GM06990 (cell line): ENCODE measurements at places on chromosomes 6 and 20.
A peak's percentile ranks its signal among the peaks of the same experiment; 100 is the strongest.

- DNase-seq: no peak
Measured at GRCh38 chr20:36214684-36215256, 21.5 kb upstream of the AAR2 start.

- DNase-seq: no peak
Measured at GRCh38 chr6:150940941-150941340, 75.4 kb downstream of the MTHFD1L start.

DNA sequence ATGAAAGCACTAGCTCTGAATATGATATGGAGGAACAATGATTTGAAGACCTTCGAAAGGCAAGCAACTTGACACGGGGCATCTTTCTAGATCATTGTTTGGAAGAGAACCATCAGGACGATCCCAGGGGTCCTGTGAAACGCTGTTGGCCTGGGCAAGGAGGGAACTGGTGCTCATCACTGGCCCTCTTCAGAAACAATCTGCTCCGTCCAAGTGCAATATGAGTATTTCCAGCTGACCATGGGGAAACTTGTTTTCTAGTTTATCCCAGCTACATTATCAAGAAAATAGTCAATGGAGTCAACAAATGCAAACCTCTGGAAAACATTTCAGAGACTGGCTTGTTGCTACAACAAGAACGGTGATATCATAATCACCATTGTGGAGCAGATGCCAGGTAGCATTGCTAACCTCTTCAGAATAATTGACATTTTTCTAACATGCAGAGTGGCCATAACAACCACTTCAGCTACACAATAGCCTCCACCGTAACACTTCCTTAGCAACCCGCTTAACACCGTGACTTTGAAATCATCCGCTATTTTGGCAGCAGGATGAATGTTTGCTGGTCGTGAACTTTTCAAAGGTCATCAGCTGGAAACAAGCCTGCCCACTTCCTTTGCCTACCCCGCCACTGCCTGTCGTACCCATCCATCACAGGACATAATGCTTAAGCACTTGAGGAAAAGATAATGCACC, 112.0 kb upstream of the PDE10A start:
- DNase-seq: no peak

GRCh38 chr6:166258854-166259276, 49.3 kb downstream of the PRR18 start:
- DNase-seq: no peak

DNA sequence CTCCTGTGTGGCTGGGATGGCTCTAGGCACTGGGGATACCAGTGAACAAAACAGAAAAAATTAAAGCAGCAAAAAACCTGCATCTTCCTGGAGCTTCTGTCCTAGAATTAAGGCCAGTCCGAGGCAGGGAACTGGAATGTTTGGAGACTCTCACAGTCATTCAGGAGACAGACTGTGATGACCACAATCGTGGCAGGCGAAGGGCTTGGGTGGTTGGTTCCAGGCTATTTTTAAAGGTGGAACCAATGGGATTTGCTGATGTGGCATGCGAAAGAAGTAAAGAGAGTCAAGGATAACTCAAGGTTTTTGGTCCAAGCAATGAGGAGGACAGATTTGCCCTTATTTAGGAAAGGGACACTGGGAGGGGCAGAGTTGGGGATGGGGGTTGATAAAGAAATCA, 66.9 kb downstream of the SULF2 start:
- DNase-seq: no peak

DNA sequence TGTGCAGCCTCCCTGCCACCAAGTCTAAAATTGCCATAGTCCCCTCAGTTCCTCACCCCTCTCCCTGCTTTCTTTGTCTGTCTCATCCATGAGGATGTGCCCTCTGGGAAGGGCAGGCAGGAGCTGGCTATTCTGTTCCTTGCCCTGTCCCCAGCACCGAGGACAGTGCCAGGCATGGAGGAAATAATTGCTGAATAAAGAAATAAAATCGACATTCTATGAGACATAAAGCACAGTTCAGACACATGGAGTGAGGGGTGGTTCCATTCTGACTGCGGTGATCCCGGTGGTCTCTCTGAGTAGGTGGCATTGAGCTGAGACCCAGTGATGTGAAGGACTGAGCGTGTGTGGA, 23.5 kb upstream of the NOL4L start:
- no peak for DNase-seq

DNA sequence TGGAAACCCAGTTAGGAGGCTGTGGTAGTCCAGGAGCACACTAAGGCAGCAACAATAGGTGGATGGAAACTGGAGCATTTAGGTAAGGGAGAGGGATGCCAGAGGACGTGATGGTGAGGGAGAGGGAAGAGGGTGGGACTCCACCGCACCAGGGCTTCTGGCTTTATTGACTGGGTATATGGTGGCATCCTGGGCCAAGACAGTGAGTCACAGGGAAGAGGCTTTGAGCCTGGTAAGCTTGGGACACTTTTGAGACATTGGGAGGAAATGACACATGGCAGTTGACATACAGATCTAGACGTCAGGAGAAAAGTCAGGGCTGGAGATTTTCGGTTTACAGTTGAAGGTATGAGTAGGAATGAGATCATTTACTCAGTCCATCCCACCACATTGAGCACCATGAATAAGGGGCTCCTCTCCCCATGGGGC, 14.9 kb downstream of the NT5E start:
- no peak for DNase-seq

DNA sequence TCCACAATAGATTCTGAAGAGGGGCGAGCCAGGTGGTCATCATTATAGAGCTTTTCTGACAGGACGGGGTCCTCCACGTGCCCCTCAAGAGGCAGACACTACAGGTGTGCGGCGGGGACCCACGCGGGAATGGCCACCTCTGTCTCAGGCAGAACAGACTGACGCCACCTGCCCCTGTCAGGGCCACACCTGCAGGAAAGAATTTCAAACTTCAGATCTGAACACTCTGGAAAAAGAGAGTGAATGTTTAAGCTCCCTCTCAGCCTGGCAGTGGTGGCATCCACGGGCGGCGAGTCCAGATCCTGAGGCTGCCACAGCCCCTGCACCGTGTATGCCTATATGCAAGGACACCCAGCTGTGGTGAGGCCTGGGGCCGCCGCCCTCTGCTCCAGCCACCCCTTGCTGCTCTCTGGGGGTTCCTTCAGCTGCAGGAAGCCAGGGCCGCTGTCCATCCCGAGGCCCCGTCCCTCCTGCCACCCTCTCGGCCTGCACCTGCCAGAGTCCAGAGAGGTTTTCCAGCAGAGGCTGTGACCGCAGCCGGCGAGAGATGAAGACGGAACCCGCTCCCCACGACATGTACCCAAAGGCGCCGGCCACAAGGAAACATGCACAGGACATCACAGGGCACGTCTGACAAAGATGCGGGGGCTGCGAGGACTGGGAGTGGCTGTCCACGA, 234.9 kb downstream of the ERMARD start:
- no peak for DNase-seq

GRCh38 chr20:20755231-20755630, 42.8 kb upstream of the RALGAPA2 start:
- no peak for DNase-seq

GRCh38 chr6:35711731-35712130, 23.0 kb upstream of the FKBP5 start:
- no peak for DNase-seq

DNA sequence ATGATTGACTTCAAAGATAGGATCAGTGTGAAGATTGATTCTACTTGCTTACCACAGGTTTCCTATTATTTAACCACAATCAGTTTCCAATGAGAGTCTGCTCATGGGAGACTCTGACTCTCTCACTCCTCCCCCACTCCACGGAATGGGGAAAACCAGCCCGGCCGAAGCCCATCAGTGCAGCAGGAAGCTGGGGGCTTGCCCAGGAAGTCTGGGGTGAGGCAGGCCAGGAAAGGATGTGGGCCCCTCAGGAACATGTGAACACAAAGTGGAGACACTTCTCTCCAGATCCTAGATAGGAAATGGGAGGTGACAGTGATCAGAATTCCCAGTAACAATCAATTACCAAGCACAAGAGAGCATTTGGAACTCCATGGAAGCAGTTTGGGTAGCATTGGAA, 144.2 kb downstream of the TTLL2 start:
- no peak for DNase-seq

GRCh38 chr20:51484831-51485230, 57.7 kb downstream of the NFATC2 start:
- DNase-seq: no peak

DNA sequence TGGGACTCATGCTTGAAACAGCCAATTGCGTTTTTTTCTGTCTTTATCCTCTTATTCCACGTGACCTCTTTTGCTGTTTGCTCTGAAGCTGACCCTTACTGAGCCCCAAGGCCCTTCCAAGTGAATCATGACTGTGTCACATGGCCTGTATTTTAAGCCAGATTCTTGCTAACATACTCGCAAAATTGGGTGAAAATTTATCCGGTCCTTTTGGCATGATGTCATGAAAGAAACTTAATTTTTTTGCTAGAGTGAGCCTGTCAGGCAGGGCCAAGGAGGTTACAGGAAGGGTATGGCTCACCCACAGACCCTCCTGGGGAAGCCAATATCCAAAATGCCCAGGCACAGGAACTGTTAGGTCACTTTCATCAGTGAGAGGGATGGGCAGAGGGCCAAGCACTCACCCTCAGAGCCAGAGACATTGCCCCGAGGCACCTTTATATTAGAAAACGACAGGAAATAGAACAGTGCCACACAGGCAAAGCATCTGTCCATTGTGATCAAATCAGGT, 296.7 kb downstream of the CDH26 start:
- DNase-seq: no peak

GRCh38 chr20:5156675-5157448, 30.1 kb downstream of the CDS2 start:
- DNase-seq: no peak

DNA sequence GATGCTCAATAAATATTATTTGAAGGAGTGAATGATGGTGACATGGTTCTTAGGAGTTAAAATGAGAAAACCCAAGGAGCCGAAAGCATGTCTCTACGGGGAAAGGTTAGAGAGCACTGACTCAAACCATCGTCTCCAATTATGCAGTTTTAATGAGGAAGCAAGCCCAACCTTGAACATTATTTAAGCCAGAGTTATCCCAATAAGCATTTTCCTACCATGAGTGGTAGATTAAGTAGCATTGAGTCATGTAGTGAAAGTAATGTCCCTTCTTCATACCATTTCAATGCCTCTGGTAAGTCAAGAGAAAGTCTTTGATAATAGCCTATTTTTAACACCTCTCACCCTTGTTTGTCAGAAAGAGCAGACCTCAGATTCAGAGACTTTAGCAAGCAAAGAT, 13.5 kb downstream of the TSHZ2 start:
- no peak for DNase-seq

GRCh38 chr20:20549704-20550103, 162.7 kb downstream of the RALGAPA2 start:
- DNase-seq: no peak

- no peak for DNase-seq
Measured at GRCh38 chr20:64220891-64221527, 34.5 kb upstream of the PCMTD2 start.

- DNase-seq: peak; percentile 15
Measured at GRCh38 chr6:152271776-152272464, 365.2 kb downstream of the SYNE1 start.

- DNase-seq: no peak
Measured at GRCh38 chr6:16334671-16335070, 96.3 kb downstream of the GMPR start.

DNA sequence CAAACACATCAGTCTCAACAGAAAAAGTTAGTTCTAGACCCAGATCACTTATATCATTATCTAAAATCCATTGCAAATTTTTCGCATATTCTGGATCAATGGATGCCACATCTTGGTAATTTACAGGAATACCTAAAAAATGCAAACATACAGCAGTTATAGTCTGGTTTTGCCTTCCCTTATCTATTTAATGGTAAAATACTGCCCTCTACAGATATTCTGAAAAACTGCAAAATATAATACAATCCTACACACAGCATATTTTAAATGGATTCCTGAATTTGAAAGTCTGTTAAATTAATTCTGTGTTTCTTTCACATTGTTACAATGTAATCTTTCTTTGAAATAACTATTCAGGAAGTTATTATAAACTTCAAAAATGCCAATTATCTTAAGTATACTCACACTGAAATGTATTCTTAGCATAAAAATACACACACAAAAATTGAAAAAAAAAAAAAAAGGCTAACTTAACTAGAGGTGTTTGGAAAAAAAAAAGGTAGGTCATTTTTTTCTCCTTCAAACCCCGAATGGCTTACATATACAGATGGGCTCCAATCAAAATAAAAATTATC, 88.4 kb downstream of the HACE1 start:
- DNase-seq: peak; percentile 6

GRCh38 chr6:159633196-159633595, 59.8 kb downstream of the SOD2 start:
- no peak for DNase-seq

GRCh38 chr6:5697508-5697907, 309.2 kb downstream of the NRN1 start:
- no peak for DNase-seq

GRCh38 chr6:141095308-141095707, 1037.4 kb upstream of the GJE1 start:
- DNase-seq: no peak

DNA sequence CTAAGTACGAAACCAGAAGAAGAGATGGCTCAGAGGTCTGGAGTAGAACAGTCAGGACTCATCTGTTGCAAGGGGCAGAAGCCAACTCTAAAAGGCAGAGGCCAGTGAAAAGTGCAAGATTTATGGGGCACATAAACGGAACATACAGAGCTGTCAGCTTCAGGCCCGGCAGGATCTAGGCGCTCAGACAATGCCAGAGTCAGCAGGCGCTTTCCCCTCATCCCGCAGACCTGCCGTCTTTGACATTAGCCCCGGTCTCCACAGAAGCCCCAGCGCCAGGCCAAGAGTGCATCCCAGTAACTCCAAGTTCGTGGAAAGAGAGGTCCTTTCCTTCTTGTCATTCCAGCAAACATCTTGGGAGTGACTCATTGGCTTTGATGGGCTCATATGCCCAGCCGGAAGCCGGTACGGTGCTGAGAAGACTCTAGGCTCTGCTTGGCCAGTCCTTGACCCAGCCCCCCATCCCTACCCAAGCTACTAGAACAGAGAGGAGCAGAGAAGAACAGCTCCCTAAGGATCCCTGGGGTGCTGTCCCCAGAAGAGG, 260.9 kb downstream of the TAF4 start:
- DNase-seq: no peak

- DNase-seq: no peak
Measured at GRCh38 chr6:50722829-50723554, 9.7 kb downstream of the TFAP2D start.

DNA sequence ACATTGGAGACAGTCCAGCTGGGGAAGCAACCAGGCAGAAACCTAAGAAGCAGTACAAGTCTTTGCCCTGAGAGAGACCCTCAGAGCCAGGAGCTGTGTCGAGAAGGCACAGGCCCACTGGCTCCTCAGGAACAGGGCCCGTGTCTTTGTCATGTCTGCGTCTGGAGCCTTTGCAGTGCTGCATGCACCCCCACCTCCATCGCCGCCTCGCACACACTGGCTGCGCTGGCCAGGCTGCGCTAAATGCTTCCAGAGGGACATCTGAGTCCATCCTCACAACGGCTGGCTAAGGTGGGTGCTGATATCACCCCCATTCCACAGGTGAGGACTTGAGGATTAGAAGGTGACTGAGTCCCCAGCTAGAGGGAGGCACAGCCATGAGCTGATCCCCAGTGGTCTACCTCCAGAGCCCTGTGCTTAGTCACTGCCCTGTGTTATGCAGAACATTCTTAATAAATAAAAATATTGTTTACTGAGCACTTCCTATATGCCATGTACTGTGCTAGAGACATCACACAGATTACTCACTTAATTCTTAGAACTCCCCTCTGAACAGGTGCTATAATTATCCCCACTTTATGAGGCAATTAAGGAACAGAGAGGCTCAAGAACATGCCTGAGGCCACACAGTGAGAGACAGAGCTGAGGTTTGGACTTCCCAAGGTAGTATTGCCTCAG, 27.6 kb downstream of the GABRR2 start:
- no peak for DNase-seq
